OCI-M1 (cell line): ENCODE measurements at places on chromosomes 2 and 18.

- no peak for DNase-seq
Measured at GRCh38 chr2:233264667-233265066, 13.2 kb downstream of the ATG16L1 start.

GRCh38 chr2:37976411-37976810, 51.3 kb downstream of the RMDN2 start:
- DNase-seq, result no peak

DNA sequence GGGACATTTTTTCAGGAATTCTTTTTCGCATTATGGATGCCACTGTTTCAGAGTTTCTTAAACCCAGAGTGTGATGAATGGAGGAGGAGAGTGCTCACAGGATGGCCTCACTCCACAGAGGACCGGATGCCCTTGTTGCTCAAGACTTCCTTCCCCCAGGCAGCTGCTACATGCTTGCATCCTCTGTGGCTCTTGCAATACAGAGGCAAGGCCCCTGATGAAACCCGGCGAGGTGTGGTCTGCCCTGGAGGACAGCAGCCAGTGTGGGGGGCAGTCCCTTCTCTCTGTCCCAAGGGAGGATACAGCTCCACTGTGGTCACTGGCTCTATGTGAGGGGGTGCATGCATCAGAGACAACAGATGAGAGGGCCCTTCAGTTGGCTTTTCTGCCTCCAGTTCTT, 109.6 kb downstream of the SH3RF3 start:
- no peak for DNase-seq

DNA sequence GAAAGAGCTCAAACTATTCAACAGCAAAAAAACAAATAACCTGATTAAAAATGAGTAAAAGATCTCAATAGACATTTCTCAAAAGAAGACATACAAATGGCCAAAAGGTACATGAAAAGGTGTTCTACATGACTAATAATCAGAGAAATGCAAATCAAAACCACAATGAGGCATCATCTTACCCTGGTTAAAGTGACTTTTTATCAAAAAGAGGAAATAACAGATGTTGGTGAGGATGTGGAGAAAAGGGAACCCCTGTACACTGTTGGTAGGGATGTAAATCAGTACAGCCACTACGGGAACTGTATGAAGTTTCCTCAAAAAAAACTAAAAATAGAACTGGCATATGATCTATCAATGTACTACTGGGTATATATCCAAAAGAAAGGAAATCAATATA, 39.8 kb upstream of the TMEM163 start:
- peak; percentile 43 for DNase-seq

DNA sequence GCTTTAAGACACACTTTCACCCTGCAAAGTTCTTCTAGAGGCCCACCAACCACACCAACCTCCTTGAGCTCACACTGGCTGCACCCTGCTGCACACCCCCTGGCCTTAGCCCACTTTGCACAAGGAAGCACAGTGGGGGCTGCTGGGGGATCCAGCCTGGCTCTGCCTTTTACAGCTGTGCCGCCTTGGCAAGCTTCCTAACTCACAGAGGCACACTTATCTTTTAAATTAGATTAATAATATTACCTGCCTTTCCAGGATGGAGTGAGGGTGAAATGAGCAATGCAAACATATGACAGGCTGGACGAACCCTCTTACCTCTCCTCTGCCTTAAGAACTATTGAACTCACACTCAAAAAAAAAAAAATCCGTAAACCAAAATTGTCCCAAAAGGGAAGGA, 715.8 kb upstream of the ID2 start:
- no peak for DNase-seq
